ENCODE measurements at places on chromosomes 1 and 21.

DNA sequence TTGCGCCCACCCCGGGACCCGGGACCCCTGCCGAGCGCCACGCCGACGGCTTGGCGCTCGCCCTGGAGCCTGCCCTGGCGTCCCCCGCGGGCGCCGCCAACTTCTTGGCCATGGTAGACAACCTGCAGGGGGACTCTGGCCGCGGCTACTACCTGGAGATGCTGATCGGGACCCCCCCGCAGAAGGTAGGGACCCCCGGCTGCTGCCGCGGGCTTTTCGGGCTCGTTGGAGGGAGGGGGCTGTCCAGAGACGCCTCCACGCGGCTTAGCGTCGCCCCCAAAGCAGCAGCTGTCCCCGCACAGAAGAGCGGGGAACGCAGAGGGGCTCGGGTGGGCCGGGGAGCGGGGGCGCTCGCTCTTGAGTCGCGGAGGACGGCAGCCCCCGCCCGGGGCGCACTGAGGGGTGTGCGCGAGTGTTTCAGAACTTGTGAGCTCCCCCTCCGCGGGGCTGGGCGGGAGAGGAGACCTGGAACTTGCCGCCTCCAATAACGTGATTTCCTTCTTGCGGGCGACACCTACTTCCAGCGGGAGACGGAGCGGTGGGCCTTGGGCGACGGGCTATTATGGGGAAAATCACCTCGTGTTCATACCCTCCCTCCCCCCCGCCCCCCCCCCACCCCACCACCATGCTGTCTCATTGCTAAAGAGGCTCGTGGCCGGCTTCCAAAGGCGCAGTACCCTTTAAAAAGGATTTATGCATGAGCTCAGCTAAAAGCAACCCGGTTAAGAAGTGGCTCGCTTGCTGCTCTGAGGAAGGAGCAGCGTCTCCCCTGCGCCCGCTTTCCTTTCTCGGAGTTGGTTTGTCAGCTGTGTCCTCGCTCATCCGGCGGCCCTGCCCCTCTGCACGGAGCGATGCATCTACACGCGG, 664 bp downstream of the BACE2 start:
- H3K4me1 ChIP-seq: no peaks in the 10 kb centered on the region
- H3K36me3 ChIP-seq: no peaks in the 10 kb centered on the region

DNA sequence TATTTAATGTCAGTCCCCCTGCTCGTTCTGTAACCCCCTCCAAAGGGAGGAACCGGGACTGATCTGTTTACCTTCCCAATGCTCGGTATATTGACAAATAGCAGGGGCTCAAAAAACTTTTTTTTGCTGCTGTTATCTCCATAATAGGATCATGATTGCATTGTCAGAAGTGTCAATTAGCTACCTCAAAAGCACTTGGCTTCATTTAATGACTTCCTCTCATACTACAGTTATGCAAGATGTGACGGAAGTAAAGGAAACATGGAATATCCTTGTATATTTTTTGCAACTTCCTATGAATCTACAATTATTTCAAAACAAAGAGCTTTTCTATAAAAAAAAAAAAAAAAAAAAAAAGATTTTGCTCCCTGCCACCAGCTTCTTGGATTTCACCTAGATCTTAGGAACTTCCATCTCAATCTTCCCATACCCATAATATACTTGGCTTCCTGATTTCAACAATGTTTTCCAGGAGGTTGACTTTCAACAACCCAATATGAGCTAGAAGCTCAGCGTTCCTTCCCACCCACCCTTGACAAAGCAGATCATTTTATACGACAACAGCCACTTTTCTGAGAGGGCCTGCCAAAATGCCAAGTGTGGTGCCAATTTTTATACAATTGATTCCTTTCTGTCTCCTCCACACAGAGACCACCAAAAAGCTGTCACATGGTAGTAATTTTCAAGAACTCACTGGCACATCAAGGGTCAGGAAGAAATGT, 71.7 kb downstream of the SETD4 start:
- DNase-seq: no peak
- no peak overlapping the region for H3K27ac ChIP-seq
- H3K4me3 ChIP-seq: no peak overlapping the region
- H3K4me1 ChIP-seq: no peaks in the 10 kb centered on the region
- no peaks in the 10 kb centered on the region for H3K36me3 ChIP-seq

DNA sequence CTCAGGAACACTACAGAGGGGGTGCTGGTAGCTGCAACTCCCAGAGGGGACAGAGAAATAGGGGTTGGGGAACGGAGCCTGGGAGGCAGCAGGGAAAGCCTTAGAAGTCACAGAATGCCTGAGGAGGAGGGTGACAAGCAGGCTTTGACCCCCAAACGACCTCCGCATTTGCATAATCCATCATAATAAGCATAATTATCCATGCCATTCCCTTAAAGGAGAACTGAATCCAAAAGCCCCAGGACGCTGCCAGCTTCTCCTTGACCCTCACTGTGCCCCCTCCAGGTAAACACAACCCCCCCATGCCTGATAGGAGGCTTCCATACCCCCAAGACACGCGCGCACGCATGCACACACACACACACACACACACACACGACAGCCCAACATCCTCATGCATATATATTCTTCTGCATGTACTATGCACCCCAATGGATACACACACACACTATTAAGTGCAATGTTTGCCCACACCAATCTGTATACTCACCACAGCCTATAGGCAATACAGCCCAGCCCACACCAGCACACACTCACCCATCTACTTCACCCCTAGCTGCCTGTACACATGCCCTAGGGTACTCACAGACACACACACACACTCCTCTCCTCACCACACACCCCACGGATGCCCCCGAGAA, 27.8 kb downstream of the SDC3 start:
- peaks cover 9% of the 10 kb centered on the region for H3K36me3 ChIP-seq
- H3K27me3 ChIP-seq: no peaks in the 10 kb centered on the region
- H3K27ac ChIP-seq: no peak overlapping the region

DNA sequence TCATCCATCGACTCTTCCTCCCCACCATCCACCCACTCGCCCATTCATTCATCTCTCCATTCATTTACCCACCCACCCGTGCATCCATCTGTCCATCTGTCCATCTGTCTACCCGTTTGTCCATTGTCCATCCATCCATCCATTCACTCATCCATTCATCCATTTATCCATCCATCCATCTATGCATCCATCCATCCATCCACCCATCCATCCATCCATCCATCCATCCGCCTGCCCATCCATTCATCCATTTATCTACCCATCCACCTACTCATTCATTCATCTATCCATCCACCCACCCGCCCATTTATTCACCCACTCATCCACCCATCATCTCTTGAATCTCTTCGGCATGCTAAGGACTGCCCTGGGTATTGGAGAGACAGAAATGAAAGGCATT, 18.5 kb downstream of the ARHGEF10L start:
- no peaks in the 10 kb centered on the region for H3K36me3 ChIP-seq
- no peaks in the 10 kb centered on the region for H3K27me3 ChIP-seq
- peaks cover 44% of the 10 kb centered on the region for H3K4me1 ChIP-seq
- peak overlapping the region; percentile 95 for H3K27ac ChIP-seq

GRCh38 chr1:214058076-214058475, 70.3 kb downstream of the PROX1 start:
- no peaks in the 10 kb centered on the region for H3K4me1 ChIP-seq
- no peaks in the 10 kb centered on the region for H3K36me3 ChIP-seq
- no peak overlapping the region for H3K27ac ChIP-seq
- H3K27me3 ChIP-seq: no peaks in the 10 kb centered on the region

DNA sequence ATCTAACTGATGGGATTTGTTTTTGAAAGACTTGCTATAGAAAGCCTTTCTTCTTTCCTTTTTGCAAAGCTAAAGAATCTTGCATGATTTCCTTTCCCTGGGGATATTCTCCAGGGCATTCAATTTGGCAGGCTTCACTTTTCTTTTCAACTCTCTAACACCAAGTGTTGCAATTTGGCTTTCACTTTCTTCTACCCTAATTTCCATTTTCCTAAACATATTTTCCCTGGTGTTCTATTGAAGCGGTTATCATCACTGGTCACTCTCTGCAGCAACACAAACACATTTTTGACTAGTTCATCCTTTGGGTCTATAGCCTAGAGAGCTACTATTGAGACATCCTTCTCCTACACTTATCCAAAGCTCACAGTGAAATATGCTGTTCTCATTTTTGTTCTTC, 424.5 kb downstream of the NEGR1 start:
- H3K36me3 ChIP-seq: no peaks in the 10 kb centered on the region
- H3K4me3 ChIP-seq: no peak overlapping the region
- no peaks in the 10 kb centered on the region for H3K27me3 ChIP-seq
- no peak overlapping the region for H3K27ac ChIP-seq
- H3K4me1 ChIP-seq: peaks cover 3% of the 10 kb centered on the region
